ENCODE measurements at places on chromosomes 5 and 9.

- DNase-seq: no peak
Measured at GRCh38 chr5:96716007-96716406, 53.8 kb downstream of the CAST start.

DNA sequence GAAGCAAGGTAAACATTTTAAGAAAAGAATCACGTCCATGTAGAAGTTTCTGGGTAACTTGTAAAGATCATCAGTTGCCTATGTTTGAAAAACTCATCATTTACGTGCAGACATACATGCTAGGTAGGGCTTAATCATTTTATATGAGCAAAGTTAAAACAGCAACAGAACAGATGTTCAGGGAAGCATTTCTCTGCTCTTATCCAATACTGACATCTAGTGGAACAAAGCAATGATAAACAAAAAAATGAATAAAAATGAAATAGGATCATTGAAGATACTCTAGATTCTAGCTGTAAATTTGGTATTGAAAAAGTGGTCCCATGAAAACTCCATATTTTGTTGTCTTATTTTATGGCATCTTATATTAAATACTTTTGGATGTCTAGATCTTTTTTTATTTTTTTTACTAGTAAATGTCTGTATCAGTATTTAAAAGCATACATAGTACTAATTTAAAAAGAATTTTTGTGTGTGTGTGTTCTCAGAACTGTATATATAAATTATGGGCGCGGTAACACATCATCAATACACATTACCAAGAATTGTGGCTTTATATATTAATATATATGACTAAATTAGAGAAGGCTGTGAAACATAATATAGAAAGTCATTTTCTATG, 1050.2 kb downstream of the CDH12 start:
- no peak for DNase-seq

DNA sequence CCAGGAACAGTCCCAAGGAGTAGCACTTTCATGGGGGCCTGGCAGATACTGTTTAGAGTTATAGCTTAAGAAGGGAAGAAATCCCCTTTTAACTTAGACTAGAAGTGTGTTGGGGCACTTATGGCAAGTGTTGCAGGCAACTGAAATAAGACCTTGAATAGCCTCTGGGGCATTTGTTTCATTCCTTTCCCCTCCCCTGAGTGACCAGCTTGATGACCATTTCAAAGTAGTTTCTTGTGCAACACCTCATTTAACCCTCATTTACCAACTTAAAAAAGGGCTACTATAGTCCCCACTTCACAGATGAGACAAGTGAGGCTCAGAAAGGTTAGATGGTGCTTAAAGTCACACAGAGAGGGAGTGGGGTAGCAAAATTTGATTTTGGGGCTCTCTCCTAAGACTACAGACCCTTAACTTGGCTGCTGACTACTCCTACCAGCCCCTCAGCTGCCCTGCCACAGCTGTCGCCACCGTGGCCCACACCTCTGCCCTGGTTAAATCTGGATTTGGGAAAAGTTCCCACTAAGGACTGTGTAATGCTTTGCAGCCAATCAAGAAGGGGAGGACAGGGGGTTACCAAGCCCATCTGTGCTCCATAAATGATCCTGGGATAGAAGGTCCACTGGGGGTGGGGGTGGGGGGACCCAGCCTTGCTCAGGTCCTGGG, 5.5 kb downstream of the PDLIM4 start:
- DNase-seq: no peak

GRCh38 chr5:133363807-133364587, 248.3 kb downstream of the FSTL4 start:
- no peak for DNase-seq

GRCh38 chr5:530001-530955, 6.0 kb upstream of the SLC9A3 start:
- no peak for DNase-seq

DNA sequence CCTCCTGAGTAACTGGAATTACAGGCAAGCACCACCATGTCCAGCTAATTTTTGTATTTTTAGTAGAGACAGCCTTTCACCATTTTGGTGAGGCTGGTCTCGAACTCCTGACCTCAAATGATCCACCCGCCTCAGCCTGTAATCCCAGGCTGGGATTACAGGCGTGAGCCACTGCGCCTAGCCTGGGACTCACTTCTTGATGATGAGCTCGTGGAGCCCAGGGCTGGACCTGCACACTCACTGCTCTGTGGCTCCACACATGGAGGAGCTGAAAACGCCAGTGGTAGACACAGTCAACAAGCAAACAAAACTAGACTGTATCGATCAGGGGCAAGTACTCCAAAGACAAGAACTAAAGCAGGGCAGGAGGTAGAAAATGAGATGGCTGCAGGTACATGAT, 59.8 kb upstream of the RPL26L1 start:
- no peak for DNase-seq

DNA sequence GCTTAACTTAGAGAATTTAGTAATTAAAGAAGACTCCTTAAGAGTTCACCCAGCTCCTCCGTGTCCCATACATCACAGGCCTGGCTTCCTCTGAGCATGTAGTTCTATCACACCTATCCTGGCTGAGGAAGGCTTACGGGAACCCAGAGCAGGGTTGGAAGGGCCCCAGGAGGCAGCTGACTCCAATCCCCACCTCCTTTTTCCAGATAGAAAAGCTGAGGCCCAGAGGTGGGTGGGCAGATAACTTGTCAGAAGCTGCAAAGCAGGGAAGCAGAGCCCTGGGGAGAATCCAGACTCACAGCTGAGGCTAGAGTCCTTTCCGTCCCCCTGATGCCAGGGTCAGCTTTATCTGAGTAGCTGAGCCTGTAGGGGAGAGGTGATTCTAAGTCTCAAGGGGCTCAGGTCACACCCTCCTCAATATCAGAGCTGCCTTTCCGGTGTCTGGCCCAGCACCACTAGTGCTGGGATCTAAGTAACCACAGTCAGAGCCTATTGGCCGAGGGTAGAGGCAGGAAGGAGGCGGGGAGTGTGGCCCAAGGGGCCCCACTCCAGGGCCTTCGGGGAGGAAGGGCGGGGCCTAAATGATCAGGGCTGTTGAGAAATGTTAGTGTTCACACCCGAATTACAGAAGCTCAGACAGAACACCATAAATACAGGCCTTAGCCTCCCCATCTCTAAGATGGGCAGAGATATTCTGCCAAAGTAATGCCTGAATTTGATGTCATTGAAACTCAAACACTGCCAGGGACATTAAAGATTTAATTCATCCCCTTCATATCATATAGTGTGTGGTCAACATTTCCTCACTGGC, 9.9 kb downstream of the CCDC69 start:
- DNase-seq: peak; percentile 74

DNA sequence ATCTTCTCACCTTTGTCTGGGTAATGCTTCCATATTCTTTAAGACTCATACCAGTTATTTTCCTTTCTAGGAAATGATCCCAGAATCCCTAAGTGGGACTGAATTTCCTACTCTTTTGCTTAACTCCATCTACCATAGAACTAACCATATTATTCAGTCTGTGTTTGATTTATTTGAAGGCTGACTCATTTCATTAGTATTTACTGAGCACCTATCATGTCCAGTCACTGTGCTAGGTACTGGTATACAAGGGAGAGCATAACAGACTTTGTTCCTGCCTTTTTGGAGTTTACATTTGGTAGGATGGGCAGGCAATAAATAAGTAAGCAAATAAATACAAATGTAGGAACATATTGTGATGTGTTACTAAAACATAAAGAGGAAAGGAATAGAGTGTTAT, 4.3 kb downstream of the NPR2 start:
- DNase-seq: no peak

DNA sequence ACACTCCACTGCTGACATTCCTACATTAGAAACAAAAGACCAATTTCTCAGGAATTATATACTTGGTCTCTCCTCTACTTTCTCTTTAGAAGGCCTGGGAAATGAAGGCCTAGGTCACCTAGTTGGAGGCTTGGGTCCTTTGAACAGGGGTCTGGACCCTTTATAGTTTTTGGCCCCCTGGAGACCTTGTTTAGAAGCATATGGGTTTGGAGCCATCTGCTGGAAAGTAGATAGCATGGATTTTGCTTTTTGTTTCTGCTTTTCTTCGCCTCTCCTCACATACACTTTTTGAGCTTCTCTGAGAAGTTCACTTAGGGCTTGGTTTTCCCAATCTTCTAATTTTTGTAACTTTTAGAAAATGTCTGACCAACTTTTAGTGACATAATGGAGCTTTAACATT, 67.1 kb upstream of the CDK20 start:
- DNase-seq: no peak

- no peak for DNase-seq
Measured at GRCh38 chr9:135328485-135329417, 150.8 kb upstream of the PPP1R26 start.

DNA sequence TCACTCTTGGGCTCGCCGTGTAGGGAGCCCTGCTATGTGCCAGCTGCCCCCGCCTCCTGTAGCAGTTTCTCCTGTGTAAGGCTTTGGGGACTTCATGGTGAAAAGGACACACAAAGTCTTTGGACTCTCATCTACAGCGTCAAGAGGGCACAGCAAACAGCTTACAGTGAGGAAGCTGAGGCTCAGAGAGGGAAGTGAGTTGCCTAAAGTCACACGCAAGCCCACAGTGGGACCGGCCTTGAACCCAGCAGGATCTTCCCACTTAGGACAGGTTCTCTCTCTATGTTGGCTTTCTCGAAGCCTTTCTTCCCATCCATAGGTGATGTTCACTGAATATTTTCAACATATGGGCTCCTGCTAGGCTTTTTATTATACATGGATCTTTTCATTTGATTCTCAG, 9.8 kb upstream of the PRRX2 start:
- no peak for DNase-seq

DNA sequence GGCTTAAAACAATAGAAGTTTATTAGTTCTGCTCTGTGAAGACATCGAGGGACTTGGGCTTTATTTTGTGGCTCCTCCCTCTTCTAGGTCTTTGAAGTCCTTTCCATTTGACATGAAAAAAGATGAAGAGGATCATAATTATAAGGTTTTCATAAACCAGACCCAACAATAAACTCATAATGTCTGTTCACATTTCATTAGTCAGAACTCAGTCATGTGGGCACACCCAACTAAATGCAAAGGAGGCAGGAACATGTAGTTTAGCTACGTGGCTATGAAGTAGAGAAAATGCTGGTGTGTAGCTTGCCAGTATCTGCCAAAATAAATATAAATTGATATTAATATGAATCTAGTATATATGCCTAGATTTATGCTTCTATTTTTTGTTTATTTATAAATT, 393.9 kb upstream of the C9orf72 start:
- DNase-seq: no peak

DNA sequence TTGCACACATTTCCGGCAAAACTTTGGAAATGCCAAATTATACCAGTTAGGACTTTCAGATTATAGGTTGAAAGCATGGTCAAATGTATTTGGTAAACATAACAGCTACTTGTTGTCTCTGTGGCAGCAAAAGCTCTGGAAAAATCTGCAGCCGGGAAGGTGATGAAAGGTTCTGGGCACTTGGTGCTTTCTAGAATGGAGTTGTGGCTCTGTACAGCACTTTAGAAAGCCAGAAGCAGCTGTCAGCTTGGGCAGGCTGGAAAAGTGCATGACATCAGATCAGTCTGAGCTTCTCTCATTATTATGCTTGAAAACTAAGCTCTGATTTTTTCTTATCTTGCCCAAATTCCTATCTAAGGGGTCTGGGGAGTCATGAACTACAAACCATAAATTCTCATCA, 118.6 kb upstream of the MAST4 start:
- DNase-seq: no peak

GRCh38 chr5:2172471-2172870, 289.7 kb upstream of the IRX4 start:
- no peak for DNase-seq

DNA sequence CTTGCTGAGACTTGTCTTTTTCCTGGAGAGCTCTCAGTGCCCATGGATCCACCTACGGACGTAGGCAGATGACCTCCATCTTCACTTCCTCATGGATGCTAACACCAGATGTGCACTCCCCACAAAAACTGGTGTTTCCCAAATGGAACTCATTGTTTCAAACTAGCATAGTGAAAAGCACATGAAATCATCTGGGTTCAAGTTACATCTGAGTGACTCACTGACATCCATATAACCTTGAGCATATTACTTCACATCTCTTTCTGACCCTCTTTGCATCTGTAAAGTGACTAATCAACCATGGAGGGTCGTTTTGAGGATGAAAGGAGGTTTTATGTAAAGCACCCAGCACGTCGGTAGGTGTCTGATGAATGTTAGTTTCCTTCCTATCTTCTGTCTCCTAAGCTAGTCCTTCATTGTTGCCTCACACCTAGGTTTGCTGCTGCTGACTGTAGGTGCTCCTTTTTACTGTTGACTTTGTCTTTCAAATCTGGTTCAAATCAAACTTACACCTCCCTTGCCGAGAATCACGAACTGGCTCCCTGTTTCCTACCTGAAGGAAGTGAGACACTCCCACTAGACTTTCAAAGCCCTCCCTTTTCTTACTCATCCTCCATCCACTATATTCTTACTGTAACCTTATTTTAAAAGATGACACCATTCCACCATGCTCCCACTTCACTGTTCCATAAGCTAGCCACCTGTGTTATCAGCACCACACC, 10.3 kb downstream of the OCLN start:
- no peak for DNase-seq

DNA sequence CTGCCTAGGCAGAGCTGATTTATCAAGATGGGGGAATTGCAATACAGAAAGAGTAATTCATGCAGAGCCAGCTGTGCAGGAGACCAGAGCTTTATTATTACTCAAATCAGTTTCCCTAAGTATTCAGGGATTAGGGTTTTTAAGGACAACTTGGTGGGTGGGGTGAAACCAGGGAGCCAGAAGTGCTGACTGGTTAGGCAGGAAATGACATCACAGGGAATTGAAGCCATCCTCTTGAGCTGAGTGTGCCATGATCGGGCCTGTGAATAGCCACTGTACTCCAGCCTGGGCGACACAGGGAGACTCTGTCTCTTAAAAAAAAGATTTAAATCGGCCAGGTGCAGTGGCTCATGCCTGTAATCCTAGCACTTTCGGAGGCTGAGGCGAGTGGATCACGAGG, 45.3 kb upstream of the CDK5RAP2 start:
- no peak for DNase-seq

DNA sequence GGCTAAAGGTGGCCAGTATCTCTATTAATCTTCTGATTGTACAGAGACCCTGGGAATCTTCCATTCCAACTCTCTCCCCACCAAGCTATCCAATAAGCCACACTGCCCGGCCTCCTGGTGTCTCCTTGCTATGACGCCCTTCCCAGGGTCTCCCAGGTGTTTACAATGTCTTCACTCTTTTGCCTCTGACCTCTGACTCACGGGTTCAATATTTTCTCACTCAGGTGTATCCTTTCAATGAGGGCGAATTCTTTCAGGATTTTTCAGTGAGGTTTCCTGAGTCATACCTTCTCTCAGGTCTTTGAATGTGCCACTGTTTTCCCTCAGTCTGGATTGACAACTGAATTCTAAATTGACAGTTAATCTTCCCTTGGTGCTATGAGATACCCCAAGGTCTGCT, 53.7 kb upstream of the IRX4 start:
- no peak for DNase-seq

DNA sequence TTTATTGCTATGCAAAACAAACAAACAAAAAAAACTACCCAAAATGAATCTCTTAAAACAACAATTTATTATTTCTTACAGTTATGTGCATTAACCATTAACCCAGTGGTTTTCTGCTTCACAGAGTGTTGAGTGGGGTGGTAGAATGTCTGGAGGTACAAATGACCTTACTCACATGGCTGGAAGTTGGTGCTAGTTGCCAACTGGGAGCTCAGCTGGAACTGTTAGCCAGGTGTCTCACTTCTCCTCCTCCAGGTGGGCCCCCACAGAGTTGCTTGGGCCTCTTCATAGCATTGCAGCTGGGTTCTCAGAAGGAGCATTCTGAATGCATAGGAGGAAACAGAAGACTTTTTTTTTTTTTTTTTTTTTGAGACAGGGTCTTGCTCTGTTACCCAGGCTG, 10.5 kb upstream of the B4GALT1 start:
- DNase-seq: no peak
